ENCODE measurements at places on chromosomes 5 and 9.

GRCh38 chr5:75336615-75337336 is at the start of gene HMGCR:
Gene HMGCR, plus strand, starts transcription at chr5:75337220. Its CDS starts 5,386 bp downstream, at chr5:75342606.
- peak; percentile 99 for DNase-seq

DNA sequence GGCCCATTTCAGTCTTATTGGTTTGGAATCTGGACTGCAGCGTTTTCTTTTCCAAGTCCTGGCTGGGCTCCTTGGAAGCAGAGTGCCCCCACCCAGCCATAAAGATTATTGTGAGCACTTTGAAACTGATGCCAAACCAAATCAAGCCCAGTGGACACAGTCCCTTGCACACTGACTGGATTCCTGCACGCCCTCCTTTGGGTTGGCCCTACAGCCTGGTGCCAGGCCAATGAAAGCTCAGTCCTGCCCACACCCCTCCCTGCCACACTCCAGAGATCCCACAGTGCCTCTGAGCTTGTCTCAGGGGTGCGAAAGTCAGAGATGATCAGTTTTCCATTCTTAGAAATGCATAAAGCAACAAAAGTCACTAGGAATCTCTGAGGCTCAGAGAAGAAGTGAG is 181.9 kb downstream of the CETN3 start:
- no peak for DNase-seq

DNA sequence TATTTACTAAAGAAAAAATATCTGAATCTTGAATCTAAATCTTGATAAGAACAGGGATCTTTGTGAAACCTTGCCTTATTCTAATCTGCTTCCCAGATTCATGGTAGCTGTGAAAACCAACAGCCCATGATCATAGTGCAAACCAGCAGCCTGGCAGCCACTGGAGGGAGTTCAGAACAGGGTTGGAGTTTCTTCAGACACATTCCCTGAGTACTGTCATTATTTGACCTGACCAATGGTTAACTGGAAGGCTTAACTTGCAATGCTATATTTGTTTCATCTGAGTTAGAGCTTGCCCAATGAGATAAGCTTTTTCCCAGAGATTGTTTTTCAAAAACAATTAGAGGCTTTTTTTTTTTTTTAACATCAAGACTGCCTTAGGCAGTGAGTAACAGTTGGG is 47.8 kb downstream of the LOX start:
- DNase-seq, result no peak

GRCh38 chr9:21670374-21670773 is 132.1 kb upstream of the MTAP start:
- DNase-seq, result no peak

GRCh38 chr5:154811653-154812465 is 38.5 kb downstream of the FAXDC2 start:
- peak; percentile 71 for DNase-seq

DNA sequence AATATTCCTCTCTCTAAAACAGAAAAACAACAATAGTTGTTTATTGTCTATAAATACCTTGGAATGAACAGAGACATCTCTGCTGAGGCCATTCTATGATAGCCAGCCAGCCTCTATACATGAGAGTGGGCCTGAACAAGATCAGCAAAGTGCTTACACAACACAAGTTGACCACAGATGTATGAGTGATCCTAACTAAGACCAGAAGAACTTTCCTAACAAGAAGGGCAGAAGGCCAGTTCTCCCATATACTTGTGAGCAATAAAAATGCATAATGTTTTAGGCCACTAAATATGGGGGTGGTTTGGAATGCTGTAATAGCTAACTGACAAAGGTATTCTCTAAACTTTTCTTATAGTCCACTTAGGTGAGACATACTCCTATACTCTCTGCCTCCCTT is 345.7 kb downstream of the SPATA31D1 start:
- peak; percentile 90 for DNase-seq

GRCh38 chr5:168356592-168356991 is 65.1 kb downstream of the WWC1 start:
- no peak for DNase-seq

DNA sequence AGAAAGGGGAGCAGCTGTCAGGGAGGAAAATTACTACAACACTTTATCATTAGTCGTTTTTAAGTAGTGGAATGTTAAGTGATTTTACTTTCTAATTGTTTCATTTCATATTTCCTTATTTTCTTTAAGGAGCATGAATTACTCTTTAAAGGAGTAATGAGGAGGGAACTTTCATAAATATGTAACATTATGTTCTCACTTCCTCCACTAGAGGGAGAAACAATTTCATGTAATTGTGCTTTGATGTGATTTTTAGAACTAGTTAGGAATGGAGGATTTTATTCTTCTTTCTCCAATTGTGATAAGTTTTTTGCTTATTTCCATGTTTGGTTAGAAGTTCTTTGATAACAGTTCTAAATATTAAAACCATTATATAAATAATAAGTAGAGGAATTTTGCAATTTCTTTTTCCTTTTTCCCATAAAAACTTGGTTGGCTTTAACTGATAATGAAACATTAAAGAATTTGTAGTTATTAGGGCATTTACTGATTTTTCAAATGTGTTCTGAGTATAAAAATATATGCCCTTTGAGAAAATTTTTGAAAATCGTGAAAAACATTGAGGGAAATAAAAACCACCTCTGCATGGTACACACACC is 25.6 kb downstream of the CEP78 start:
- peak; percentile 52 for DNase-seq

- DNase-seq, result no peak
Observed at GRCh38 chr5:170143091-170143490, 37.4 kb downstream of the FOXI1 start.

DNA sequence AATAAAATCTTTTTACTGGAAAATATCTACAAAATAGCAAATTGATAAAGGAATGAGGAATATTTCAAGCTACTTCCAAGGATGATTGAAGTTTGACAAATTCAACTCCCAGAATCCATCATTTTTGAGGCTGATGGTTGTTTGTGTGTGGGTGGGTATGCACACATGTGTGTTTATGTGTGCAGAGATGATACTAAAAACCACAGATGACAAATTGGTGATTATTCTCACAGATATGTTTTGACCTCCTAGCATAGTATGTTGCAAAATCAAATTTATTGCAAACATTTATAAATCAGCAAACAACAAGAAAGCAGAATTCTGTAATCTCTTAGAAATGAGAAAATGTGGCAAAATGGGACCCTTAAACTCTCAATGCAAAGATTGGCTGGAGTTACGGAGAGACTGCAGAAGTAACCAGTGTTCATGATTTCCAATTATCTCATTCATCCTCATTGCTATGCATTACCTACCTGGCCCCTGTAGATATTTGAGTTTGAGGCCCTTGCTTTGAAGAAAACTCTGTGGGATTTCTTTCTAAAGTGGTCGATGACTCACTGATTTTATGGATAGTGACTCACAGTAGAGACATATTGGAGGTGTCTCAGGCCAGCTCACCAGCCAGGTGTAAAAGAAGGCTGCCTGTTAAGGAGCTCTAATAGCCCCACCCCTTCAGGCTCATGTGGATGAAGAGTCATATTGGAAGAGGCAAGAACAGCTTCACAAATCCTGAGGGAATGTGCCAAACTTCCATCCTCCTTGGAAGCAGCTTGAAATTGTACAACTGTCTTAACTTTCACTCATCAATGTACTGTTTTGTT is 44.6 kb upstream of the TMC1 start:
- DNase-seq, result peak; percentile 30

- no peak for DNase-seq
Observed at GRCh38 chr9:129398961-129399633, 221.0 kb upstream of the IER5L start.

DNA sequence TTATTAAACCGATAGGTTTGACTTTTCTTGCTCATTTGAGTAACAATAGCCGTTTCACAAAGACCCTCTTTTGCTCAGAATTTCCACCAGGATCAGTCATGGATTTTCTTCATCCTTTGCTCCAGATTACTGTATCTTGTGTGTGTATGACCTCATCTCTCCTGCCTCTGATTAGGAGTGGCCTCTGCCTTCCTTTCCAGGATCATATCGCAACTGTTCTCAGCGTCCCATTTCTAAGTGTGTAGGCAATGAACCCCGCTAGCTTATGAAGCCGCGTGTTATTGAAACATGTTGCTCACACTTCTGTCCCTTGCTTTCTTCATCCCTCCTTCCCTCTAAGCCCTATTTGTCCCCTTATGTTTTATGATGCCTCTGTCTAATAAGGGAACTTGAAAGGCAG is 169.8 kb upstream of the RPS23 start:
- DNase-seq, result no peak

DNA sequence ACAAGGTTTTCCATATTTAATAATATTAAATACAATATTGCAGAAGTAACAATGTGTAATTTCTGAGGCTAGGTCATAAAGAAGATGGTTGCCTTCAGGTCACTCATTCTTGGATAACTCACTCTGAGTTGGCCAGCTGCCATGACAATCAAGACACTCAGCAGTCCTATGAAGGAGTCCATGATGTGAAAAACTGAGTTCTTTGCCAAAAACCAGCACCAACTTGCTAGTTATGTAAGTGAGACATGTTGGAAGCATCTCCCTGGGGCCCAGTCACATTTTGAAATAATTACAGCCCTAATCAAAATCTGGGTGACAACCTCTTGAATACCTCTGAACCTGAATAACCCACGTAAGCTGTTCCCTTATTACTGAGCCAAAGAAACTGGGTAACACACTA is 453.2 kb downstream of the CDH18 start:
- DNase-seq, result no peak

GRCh38 chr9:122929796-122930354 is 1.4 kb downstream of the ZBTB26 start:
- no peak for DNase-seq

DNA sequence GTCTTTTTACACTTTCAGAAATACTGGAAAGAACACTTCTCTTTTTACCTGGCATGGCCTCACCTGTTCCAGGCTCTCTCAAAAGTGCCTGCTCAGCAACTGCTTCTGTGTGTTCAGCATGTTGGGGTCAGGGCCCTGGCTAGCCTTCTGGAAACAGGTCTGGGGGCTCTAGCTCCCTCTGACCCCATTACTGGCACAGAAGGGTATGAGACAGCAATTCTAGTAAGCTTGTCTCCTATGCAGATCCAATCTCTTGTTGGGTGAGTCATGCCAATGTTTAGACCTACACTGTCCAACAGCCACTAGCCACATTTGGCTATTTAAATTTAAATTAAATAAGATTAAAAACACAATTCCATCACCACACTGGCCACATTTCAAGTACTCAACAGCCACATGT is 80.8 kb downstream of the MAPKAP1 start:
- DNase-seq, result no peak

- DNase-seq, result peak; percentile 77
Observed at GRCh38 chr5:74762599-74762998, 4.3 kb downstream of the GFM2 start.

- no peak for DNase-seq
Observed at GRCh38 chr5:149298842-149299404, 27.3 kb downstream of the AFAP1L1 start.

- no peak for DNase-seq
Observed at GRCh38 chr9:93620881-93621820, 44.8 kb downstream of the PHF2 start.

GRCh38 chr5:78001197-78001596 is 225.1 kb upstream of the TBCA start:
- no peak for DNase-seq

- DNase-seq, result no peak
Observed at GRCh38 chr5:39057734-39058133, 16.5 kb downstream of the RICTOR start.

- no peak for DNase-seq
Observed at GRCh38 chr5:125381290-125381689, 634.9 kb upstream of the ZNF608 start.

GRCh38 chr5:6261668-6262067 is 116.7 kb downstream of the MED10 start:
- DNase-seq, result no peak

GRCh38 chr5:144538845-144539244 is 368.2 kb downstream of the KCTD16 start:
- no peak for DNase-seq

DNA sequence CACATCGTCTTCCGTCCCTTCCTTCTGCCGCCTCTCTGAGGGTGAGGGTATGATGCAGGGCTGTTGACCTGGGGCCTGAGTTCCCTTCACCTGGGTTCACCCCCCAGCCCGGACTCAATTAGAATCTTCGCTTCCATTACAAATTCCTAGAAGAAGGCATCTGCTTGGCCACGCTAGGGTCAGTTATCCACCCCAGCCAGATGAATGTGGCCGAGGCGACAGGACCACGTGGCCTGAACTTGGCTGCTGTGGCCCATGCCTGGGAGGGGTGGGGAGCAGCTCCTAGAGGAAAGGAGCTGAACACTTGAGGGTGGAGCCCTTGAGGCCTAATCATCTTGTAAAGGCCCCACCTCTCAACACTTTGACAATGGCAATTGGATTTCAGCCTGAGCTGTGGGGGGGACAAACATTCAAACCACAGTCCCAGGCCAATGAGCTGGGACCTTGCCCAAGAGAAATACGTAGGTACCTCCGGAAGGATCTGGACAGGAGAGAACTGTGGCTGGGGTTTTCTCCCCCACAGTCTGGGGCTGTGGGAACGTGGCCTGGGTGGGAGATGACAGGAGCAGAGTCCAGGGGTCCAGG is 90.6 kb upstream of the ADAMTS2 start:
- DNase-seq, result no peak

- DNase-seq, result no peak
Observed at GRCh38 chr9:130336885-130337284, 71.3 kb downstream of the HMCN2 start.

GRCh38 chr9:131668439-131669268 is 71.2 kb downstream of the RAPGEF1 start:
- peak; percentile 52 for DNase-seq

GRCh38 chr5:115086473-115086872 is 83.2 kb downstream of the TRIM36 start:
- no peak for DNase-seq

DNA sequence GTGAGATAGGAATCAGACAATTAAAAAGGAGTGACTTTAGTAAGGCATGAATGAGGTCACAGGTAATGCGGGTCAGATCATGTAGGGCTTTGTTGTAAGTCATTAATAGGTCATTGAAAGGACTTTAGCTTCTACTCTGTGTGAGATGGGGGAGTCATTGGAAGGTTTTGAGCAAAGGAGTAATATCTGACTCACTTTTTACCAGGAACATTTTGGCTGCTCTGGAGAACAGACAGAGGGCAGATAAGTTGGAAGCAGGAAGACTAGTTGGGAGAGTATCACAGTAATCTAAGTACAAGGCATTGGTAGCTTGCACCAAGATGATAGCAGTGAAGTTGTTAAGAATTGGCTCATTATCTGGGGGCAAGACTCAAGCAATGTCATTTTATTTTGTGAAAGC is 37.4 kb downstream of the KIF2A start:
- no peak for DNase-seq
